Activated CD4-positive, alpha-beta T cell treated with anti-CD3 and anti-CD28 coated beads for 48 hours (primary cell): ENCODE measurements at places on chromosomes 1 and 21.

- no peak for DNase-seq
Observed at GRCh38 chr1:156666862-156667609, 10.2 kb downstream of the NES start.

DNA sequence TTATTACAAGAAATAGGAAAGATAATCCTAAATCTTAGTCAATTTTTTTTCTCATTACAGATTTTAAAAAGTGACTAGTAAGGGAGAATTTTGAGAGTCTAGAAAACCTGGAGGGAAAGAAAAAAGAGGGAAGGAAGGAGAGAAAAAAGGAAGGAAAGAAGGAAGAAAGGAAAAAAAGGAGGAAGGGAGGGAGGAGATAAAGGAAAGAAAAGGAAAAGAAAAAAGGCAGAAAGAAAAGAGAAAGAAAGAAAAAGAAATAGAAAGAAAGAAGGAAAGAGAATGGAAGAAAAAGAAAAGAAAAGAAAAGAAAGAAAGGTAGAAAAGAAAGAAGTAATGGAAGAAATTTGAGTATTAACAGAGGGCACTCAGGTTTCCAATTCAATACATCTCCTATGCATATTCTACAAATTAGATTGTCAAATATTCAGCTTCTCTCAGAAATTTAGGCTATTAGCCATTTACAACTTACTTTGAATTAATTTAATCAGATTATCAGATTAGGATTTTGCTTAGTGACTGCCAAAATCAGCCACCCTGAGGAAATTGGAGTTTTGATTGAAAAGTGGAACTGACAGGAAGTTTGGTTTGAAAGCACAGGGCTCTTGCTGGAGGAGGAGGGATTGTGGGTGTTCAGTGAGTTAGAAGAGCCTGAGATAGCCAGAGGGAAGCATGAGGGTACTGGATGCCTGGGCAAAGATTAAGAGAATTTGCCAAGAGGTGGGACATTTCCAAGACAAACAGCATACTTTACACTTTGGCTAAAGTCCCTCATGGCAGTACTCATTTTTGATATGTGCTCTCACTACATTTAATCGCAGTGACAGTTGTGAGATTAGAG is 677.8 kb downstream of the USP25 start:
- no peak for DNase-seq

- DNase-seq, result no peak
Observed at GRCh38 chr1:30187413-30188023, 535.9 kb downstream of the MATN1 start.

DNA sequence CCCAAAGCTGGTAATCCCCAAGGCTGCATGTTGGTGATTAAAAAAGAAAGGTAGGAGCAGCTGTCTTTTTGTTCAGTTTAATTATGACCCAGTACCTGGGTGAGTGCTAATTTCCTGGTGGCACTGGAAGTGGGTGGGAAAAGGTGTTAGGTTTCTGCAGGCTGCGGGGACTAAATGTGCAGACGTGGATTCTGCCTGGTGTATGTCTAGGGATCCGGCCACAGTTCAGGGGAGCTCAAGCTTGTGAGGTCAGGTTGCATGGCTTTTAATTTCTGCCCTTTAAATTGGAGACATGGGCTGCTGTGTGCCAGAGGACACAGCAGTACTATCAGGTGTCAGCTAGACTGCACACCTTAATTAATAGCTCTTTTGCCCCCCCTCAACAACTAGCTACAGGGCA is 20.3 kb upstream of the TBX19 start:
- DNase-seq, result no peak

DNA sequence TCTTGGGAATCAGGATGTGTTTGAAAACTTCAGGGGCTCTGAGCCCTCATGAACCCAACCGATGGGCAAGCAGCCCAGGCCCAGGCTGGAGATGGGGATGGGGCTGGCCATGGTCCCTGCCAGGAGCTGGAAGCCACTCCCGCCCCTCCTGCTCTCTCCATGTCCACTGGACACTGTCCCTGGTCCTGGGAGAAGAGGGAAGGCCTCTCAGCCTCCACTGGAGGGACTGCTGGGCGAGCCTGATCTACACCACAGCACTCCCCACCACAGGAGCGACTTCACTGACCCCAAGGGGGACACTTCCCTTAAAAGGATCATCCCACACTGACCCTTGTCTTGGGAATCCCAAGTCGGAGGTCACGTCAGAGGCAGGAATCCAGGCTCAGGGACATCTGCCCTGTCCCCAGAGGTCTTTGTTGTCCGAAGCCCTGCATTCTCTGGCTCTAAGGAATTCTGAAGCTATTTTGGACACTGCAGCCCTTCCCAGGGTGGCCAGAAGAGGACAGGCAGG is 16.9 kb upstream of the COL18A1 start:
- DNase-seq, result no peak

DNA sequence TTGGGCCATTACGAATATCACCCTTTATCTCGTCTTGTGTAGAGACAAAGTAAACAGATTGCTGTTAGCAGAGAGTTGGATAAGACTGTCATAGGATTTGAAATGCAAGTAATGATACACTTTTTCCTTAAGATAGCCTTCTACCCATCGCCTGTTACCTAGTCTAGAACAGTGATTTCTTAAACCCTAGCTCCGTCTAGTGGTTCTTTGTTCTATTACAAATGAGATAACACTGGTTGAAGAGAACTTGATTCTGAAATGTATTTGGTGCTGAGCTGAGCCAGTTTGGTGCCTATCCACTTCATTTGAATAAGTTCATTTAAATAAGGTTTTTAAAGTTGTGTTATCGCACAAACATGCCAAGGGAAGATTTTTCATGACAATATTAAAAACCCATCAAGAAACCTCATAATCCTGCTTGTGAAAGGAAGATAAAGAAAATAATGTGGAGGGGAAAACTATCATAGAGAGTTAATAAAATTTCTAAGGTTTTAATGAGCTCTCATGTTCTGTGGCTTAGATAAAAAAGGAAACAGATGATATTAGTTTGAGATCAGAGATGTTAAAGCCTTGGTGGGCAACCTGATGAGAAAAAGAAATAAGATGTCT is 1.5 kb upstream of the KCNH1 start:
- no peak for DNase-seq

GRCh38 chr21:41510500-41510899 is 2.5 kb upstream of the TMPRSS2 start:
- DNase-seq, result no peak
